ENCODE measurements at places on chromosomes 4 and X.

- peak; percentile 0 for DNase-seq
Measured at GRCh38 chr4:175891851-175892250, 79.8 kb upstream of the GPM6A start.

DNA sequence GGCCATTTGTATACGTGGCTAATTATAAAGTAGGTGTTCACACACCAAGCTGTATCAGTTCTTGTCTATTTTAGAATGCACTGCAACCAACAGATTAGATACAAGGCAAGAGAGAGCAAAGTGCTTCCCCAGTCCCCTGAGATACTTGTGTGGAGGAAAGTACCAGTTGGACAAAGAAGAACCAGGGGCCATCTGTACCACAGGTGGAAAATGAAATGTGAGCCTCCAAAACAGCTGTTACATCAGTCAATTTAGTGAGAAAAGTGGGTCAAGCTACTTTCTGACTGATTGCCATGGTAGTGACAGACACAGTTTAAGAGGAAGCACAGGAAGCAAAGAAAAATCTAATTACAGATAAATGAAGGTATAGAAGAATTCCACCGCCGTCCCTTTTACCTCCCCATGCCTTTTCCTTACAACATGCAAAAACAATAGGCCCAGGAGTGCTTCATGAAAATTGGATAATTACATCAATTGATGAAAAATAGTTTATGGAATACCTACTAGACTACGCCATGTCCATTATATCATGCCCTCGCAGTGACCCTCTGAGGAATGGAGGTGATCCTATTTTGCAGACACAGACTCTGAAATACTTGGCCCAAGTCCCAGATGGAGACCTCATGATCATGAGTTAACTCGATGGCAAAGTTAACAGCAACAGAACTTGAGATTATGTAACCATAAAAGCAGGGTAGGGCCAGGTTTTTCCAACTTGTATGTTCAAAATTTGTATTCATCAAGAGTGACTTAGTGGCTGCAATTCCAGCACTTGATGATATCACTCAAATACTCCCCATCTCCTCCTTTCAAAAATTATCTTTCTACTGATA lies 15.8 kb downstream of the SMPX start:
- DNase-seq = no peak

GRCh38 chrX:10622197-10622596 lies 1.8 kb upstream of the MID1 start:
- DNase-seq = no peak

- DNase-seq = no peak
Measured at GRCh38 chr4:44256414-44256813, 192.2 kb downstream of the KCTD8 start.

- DNase-seq = no peak
Measured at GRCh38 chrX:106331606-106332005, 163.5 kb downstream of the PWWP3B start.

DNA sequence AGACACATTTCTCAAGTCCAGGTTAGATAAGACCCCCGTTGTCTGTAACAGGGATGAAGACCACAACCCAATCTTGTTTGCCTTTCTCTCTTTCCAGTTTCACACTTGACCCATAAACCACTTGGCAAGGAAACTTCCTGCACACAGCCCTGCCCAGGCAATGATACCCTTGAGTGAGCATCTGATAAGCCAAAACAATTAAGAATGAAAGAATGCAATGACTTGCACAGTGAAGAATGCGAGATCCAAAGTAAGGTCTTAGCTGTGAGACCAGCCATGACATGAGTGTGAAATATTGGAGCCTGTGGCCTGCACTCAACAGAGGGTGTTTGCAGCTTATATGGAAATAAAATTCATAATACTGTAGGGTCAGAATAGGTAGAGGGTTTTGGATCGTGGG lies 37.9 kb upstream of the MXRA5 start:
- DNase-seq = peak; percentile 9

DNA sequence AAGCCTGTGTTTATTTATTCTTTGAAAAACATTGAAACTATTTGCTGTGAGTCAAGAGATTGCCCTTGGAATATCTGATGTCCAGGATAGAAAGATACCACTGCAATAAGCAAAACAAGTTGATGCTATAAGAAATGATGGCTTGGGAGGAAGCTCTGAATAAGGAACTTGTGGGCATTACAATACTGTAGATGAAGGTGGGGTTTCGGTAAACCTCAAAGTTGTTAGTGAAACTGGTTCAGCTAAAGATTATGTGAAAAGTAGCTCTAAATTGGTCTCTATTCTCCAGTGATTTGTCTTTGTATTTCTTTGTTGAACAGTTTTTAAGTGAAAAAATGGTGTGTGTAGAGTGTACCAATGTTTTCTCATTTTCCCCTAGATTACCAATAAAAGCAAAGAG lies 128.7 kb downstream of the AKAP4 start:
- no peak for DNase-seq

- DNase-seq = peak; percentile 98
Measured at GRCh38 chr4:15920723-15921591, 17.6 kb downstream of the FGFBP1 start.

GRCh38 chrX:121761845-121762244 lies 714.4 kb downstream of the GLUD2 start:
- no peak for DNase-seq

Measured in fibroblast of the aortic adventitia (primary cell).